Nucleus accumbens (tissue), 56 donors: ENCODE measurements at places on chromosomes 3 and 15.

- DNase-seq: no peak
Measured at GRCh38 chr3:79410617-79411016, 357.2 kb downstream of the ROBO1 start.

DNA sequence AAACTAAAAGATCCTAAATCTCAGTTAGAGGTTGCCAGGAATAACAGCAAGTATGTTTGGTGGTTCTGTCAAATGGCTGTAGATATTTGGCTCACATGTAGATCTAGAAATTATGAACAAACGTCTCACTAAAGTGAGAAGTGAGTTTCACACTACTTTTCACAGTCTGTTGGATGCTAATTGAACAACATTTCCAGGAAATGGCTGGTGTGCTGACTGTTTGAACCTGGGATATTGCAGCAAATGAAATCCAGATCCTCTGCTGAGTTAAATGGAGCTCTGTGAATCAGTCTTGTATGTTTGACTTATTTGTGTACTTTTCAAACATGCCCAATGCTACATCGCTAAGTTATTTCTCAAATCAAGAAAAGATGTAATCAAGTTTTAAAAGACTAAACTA is 21.3 kb upstream of the RSL24D1 start:
- no peak for DNase-seq

DNA sequence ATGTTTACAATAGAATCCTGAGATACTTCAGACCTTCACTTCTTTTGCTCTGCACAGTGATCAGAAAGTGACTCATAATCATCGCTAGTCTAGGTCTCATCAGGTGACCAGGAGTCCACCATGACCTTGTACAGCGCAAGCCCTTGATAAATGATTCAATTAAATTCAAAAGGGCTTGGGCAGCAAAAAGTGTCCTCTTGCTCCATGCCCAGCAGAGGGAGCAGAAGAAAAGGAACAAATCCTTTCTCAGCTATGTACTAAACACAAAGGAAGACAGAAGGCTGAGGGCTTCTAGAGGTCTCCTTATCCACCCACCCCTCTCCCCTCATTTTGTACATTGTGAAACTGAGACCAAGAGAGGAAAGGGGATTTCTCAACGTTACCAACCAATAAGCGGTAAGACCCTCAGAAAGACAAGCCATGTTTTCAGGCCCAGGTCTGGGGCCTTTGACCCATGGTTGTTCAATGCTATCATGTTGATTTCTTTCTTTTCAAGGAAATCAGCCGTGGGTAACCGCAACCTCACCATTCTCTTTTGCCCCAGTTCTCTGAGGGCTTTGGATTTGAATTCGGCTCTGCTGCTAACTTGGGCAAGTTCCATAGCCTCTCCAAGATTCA is 74.8 kb downstream of the AQP9 start:
- DNase-seq: no peak

DNA sequence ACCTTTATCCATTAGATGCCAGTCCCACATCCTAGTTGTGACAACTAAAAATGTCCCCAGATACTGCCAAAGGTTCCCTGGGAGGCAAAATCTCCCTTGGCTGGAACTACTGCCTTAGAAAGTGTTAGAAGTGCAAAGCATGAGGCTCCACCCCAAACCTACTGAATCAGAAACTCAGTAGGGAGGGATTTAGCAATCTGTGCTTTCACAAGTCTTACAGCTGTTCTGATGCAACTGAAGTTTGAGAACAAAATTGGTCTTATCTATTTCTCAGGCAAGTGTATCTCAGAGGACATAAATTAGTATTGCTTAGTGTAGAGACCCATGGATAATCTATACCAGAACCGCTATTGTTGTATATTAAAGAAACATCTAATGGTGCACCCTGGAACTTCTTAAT is 70.2 kb downstream of the CLDN1 start:
- no peak for DNase-seq

- DNase-seq: no peak
Measured at GRCh38 chr3:49668861-49669260, 5.3 kb upstream of the APEH start.

GRCh38 chr3:46321461-46322104 is 32.3 kb upstream of the CCR2 start:
- DNase-seq: no peak

- DNase-seq: no peak
Measured at GRCh38 chr3:112806903-112807302, 39.8 kb downstream of the CD200R1L start.

DNA sequence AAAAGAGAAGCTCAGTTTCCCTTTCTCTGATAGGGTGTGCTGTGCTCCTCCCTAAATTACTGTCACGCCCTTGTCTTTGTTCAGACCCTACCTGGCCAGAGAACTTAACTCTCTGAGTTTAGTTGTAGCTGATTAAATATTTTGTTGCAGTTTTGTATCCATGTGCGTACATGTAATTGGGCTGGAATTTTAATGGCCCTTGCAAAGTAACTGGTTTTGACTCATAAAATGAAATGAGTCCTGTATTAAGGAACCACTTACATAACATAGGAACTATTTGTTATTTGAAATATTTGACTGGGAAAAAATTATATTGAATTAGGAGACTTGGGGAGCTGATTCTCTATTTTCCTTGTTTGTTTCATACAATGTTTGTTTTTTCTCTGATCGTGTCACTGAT is 80.2 kb downstream of the LRRK1 start:
- DNase-seq: no peak

GRCh38 chr3:157447026-157447694 is 10.5 kb downstream of the PTX3 start:
- no peak for DNase-seq

GRCh38 chr15:77603611-77604336 is 28.9 kb downstream of the LINGO1 start:
- no peak for DNase-seq

GRCh38 chr3:38630070-38630469 is 19.4 kb downstream of the SCN5A start:
- no peak for DNase-seq

- no peak for DNase-seq
Measured at GRCh38 chr15:57134071-57134605, 215.7 kb downstream of the TCF12 start.

DNA sequence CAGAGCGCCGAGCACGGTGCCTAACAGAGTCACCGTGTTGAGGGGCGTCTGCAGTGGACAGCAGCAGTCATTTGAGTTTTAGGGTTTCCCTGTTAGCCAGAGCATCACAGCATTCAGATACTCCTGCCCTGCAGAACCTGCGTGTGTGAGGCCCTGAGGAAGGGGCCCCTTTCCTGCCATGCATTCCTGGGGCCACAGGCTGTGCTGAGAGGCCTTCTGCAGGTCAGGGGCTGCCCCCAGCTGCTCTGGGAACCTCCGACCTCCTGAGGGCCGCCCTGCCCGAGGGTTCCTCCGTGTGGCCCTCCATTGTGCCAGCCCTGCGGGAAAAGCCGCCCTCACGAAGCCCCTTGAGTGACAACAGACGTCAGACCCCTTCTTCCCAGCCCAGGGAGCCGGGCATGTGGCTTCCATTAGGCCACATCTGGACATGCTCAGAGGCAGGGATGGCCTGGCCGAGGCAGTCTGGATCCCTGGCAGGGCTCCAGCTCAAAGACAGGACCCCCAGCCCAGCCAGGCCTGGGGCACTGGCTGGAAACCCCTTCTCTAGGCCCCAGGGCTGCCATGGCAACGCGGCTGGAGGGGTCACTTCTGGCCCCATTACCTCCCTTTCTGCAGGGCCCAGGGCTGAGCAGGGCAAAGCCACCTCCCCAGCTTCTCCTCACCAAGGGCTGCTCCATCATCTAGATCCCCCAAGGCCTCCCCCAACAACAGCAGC is 25.3 kb downstream of the FBLN2 start:
- DNase-seq: no peak

GRCh38 chr3:9951962-9952805 is at the start of gene PRRT3:
Gene PRRT3 (minus strand): TSS chr3:9952408. CDS start chr3:9950115, 2,293 bp downstream.
- peak; percentile 36 for DNase-seq

DNA sequence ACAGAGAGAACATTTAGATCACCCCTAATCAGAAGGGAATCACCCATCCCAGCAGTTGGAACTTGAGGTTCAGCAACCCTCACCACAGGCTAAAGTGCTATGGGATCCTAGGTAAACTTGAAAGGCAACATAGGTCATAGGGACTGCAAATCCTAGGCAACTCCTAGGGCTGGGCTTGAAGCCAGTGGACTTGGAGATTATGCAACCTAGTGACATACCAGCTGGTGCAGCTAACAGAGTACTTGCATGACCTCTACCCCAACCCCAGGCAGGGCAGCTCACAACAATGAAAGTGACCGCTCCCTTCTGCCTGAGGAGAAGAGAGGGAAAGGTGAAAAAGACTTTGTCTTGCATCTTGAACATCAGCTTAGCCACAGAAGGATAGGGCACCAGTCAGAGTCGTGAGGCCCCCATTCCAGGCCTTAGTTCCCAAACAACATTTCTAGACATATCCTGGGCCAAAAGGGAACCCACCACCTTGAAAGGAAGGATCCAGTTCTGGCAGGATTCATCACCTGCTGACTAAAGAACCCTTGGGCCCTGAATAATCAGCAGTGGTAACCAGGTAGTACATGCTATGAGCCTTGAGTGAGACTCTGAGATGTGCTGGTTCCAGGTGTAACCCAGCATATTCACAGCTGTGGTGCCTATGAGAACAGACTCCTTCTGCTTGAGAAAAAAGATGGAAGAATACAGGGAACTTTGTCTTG is 37.6 kb upstream of the FBN1 start:
- DNase-seq: no peak

GRCh38 chr15:101192081-101192480 is 59.8 kb downstream of the CHSY1 start:
- DNase-seq: no peak

- no peak for DNase-seq
Measured at GRCh38 chr15:61777689-61778088, 282.6 kb downstream of the VPS13C start.

DNA sequence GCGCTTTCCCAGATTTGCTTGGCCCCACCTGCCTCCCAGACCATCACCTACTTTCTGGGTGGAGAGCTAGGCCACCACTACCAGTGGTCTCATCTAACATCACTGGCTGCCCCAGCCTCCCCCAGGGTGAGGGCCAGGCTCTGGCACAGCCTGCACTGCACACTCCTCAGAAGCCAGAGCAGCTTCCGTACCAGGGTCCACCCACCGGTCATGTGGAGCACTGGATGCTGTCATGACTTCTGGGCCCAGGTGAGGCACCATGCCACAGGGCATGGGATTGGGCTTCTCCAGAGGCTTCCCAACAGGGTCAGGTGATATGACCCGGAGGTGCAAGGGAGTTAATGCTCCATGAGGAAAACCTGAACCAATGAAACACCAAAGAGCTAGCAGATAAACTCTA is 14.0 kb downstream of the MEGF11 start:
- DNase-seq: no peak

DNA sequence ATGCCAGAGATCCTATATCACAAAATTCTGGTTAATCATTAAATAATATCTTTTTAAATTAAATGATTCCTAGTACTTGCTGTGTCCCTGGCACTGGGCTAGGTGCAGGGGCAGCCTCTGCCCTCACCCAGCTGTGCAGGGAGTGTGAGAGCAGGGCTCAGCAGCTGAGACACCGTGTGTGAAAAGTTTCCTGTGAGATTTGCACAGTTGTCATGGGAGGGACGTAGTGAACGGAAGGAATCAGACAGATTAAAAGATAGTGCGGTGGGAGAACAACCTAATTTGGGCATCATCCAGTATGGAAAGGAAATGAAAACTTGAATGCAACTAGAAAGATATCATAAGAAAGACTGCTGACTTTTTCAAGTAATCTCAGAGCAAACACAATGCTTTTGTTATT is 204.1 kb downstream of the SSR3 start:
- no peak for DNase-seq

DNA sequence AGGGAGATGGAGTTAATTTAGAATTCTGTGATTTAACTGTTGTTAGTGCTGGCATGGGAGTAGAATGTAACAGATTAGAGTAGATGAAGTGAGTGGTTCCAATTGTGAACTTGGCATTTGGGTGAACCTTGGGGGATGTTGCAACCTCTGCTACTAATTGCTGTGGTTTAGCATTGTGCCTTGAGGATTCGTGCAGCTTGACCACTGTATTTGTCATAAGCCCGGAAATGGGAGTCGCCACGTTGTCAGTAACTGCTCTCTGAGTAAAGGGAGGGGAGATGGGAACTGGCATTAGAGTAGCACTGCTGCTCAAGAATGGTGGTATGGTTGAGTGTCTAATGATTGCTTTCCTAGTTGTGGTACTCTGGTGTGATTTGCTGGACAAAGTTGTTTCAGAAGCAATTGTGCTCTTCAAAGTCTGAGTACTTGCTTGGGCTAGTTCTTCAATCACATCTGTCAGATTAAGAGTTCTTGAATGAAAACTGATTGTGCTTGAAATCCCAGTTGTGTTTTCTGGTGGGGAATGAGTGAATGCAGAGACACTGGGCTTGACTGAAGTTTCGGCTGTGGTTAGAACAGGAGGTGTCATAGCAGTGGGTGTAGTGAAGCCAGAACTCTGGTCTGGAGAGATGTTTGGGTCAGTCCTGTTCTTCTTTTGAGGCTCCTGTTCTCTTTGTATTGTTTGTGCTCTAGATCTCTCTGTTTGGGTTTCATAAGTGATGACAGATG is 15.4 kb downstream of the IGSF10 start:
- no peak for DNase-seq

- DNase-seq: no peak
Measured at GRCh38 chr3:136733317-136733833, 18.8 kb downstream of the STAG1 start.

- DNase-seq: peak; percentile 13
Measured at GRCh38 chr3:152021951-152022461, 148.6 kb downstream of the SUCNR1 start.

DNA sequence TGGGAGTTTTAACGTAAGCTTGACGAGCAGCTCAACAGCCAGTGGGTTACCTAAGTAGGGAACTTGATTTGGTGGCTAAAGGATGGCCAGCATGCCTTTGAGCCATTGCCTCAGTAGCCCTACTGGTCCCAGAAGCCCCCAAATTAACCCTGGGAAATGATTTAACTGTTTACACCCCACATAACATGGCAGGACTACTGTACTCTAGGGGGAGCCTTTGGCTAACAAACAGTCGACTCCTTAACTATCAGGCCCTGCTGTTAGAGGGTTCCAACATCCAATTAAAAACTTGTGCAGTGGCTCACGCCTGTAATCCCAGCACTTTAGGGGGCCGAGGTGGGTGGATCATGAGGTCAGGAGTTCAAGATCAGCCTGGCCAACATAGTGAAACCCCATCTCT is 9.4 kb upstream of the SMCO1 start:
- DNase-seq: no peak

DNA sequence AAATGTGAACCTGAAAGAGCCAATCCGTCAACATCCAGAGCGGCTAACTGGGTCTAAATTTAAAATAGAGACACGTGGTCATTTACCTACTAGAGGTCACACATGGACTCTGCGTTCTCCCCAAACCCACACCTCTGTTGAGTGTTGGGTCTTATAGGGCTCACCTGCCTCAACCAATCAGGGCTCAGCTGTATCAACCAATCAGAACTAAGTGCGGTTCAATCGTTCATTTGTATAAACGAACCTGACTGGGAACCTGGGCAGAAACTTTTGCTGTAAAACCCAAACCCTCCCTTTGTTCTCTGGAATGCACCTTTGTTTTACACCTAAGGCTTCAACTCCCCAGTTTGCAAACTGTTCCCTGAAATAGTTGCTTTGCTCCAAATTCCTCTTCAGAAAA is 8.9 kb downstream of the DNAAF4 start:
- DNase-seq: no peak
